Stimulated activated CD4-positive, alpha-beta T cell treated with anti-CD3 and anti-CD28 coated beads, Interleukin-4, amount 100 ng/mL, for 1 hour (primary cell): ENCODE measurements at places on chromosomes 12 and 14.

GRCh38 chr14:96849733-96850132 is 52.6 kb downstream of the VRK1 start:
- DNase-seq: no peak

DNA sequence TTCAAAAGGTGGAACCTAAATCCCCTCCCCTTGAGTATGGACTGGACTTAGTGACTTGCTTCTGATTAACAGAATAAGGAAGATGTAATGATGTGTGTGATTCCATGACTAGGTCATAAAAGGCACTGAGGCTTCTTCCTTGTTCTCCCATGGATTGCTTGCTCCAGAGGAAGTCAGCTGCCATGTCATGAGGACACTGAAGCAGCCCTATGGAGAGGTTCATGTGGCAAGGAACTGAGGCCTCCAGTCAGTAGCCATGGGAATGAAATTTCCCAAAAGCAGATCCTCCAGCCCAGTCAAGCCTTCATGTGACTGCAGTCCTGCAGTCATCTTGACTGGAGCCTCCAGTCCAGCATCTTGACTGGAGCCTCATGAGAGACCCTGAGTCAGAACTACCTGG is 10.7 kb downstream of the TMBIM4 start:
- DNase-seq: no peak

- DNase-seq: no peak
Observed at GRCh38 chr12:64265839-64266238, 43.7 kb upstream of the KICS2 start.

DNA sequence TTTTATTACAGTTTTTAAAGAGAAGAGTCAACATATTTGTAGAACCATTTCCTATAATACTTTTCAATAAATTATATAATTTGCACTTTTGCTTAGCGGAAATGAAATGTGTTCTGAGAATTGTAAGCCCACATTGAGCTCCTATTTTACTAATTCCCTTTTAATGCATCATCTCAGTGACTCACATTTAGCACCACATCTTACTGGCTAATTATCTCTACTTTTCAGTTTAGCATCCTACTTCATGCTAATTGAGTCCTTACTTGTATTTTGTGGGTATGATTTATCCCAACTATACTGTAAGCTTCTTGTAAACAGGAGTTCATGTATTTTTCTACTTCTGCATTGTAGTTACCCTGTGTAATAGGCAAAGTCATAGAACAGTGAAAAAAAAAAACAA is 67.5 kb downstream of the TMX1 start:
- DNase-seq: no peak

DNA sequence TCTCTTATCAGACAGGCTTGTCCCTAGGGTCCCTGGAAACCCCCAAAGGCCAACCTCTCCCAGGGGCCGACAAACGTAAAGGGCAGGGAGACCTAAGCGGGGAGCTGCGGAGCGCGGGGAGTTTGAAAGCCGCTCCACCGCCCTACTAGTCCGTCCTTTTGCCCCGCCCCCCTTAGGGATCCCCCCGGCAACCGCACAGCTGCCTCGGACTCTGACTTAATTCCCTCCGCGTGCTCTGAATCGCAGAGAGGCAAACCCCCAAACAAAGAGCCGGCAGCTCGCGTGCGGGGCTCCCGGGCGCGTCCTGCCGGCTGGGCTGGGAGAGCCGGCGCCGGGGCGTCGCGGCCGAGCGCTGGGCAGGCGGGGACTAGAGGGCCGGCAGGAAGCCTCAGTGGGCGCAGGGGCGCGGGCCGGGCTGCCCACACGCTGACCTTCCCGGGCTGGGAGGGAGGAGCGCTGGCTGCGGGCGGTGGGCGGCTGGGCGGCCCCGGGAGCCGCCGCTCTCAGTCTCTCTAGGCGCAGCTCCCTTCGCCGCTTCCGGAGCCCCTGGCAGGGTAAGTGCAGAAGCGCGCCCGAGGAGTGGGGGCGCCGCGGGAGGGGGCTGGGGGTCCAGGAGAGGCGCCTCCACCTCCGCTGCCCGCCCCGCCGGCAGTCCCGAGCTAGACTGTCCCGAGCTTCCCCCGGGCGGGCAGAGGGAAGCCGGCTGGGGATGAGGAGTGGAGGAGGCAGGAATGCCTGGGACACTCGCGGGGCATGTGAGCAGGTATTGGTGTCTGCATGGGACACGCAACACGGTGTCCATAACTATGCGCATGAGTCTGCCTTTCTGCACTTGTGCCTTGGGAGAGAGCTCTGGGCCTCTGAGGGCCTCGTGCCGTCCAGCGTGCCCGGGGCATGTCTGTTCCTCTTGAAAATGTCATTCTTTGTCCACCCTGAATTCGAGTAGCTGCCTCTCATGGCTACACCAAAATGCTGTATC is at the start of gene TSPAN11:
Gene TSPAN11, plus strand, starts transcription at position 506 of the 979 bp plus-strand sequence. CDS start 27,244 bp downstream, outside the sequence.
- DNase-seq: no peak

DNA sequence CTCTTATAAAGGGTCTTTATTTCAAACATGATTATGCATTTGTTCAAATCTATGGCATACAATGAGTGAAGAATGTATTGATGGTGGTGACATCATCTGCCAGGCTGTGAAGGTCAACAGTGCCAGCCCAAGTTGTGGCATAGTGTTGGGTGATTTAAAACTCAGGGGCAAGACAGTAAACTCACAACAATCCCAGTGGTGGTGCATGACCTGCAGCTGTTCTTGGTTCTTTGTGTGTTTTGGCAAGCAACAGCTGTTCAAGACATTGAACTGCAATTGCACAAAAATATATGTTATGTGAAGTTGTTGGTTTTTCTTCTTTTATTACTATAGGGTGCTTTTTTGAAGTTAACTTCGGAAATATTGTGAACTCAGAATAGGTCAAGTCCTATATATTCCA is 851.6 kb downstream of the NRXN3 start:
- no peak for DNase-seq

DNA sequence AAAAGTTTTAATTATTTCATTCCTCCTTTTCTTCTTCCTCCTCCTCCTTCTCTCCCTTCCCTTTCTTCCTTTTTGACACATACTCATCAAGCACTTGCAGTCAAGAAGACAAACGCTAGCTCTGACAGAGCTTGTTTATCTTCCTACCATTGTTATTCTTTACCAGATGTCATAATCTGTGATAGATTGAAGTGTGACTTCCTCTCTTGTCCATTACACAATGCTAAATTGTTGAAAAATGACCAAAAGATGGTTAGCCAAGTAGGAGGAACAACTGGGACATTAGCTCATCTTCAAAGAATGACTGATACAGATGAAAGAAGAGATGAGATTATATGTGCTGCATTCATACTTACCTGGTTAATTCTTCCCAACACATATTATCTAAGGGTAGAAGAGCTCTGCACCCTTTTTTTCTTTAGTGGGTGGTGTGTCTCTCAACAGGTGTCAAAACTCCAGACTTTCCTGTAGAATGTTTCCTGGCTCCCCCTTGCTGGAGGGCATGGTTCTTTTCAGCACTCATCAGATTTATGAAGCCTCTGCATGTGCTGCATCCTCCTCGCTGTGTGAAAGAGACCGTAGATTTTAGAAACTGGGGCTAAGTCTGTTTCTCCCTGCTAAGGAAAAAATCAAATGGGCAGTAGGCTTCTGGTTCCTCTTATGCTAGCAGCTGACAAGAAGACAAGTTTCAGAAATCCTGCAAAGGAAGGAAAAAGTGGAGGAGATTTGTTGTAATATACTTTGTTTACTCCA is 147.1 kb downstream of the TMX1 start:
- DNase-seq: no peak

DNA sequence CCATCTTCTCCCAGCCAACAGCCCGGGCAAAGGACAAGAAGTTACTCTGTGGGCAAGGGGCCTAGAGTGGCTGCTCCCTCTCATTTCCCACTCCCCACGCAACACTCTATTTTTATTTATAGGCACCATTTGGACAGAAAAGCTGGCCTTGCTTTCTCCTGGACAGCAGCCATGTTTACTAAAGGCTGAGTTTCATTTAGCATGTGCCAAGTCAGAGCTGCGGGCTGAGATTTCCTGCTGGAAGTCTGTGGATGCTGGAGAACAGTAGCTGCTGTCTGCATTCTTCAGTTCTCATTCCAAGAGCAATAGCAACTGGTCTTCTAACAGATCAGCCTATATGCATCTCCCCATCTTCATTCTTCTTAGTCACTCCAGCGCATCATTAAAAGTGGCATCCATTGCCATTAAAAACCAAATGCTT is 8.3 kb downstream of the COL2A1 start:
- DNase-seq: no peak

- DNase-seq: no peak
Observed at GRCh38 chr14:61712137-61712536, 16.8 kb downstream of the HIF1A start.

GRCh38 chr12:5479761-5480160 is 47.9 kb downstream of the NTF3 start:
- DNase-seq: no peak

GRCh38 chr12:103561174-103561573 is 25.9 kb upstream of the STAB2 start:
- no peak for DNase-seq

DNA sequence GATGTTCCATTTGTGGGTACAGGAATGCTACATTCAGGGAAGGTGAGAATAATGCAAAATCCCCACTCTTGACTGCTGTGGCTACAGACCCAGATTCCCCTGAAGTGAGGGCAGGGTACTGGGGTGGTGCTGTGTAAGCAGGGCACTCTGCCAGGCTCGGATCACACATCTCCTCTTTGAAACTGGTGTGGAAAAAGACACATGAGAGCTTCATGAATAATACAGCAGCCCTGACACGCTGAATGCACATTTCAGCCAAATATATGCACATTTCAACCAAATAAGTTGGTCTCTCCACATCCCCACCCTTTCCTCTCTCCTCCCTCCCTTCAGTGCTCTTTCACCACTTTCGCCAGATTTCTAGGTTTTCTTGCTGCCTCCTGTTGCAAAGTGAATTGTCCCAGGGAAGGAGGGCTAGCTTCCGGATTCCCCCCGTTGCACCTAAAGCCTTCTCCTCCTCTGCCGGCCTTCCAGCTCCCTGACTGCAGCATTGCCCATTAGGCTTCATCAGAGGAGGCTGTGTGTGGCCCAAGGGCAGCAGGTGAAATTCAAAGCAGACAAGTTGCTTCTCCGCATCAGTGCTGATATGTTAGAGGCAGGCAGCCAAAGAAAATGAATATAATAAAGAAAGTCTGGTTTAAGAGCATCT is 118.2 kb upstream of the TMCC3 start:
- DNase-seq: no peak

GRCh38 chr12:1077036-1077803 is 86.2 kb downstream of the ERC1 start:
- DNase-seq: no peak

- DNase-seq: no peak
Observed at GRCh38 chr12:44031472-44032185, 195.7 kb downstream of the TMEM117 start.

- DNase-seq: no peak
Observed at GRCh38 chr12:68776976-68777610, 30.9 kb upstream of the MDM2 start.

- DNase-seq: no peak
Observed at GRCh38 chr12:103833095-103833775, 7.8 kb downstream of the NT5DC3 start.

DNA sequence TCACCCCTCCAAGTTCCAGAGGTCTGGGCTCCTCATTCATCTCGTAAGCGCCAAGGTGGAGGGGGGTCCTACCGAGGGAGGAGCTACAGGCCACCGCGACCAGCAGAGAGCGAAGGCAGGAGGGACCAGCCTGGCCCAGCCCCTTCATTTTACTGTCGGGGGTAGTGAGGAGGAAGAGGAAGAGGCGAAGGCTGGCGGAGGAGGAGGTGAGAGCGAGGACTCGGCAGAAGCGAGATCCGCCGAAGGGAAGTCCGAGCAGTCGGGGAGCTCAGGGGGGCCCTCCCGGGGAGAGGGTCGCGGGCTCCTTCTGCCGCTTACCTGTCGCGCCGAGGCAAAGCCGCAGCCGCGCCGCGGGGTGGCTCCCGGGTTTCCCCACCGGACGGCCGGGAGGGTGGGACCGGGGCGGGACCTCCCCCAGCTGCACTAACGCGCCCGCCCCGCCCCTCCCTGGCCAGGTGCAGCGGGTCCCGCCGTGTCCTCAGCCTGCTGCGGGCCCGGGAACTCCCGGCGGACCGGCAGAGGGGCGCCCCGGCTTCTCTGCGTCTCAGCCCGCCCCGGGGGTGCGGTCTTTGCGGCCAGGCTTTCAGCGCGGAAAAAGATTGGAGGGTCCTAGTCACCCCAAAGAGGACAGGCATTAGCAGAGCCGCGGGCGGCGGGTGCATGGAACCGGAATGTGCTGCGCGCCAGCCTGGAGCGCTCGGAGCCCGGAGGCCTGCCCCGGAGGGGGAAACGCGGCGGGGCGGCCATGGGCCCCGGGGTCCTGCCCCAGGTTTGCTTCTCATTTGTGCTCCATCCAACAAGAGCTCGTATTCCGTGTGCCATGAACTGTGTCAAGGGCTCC is at the start of gene GALNT6:
Gene GALNT6, minus strand, starts transcription at position 124 of the 841 bp plus-strand sequence. CDS start 11,625 bp downstream, outside the sequence.
- DNase-seq: peak; percentile 76

DNA sequence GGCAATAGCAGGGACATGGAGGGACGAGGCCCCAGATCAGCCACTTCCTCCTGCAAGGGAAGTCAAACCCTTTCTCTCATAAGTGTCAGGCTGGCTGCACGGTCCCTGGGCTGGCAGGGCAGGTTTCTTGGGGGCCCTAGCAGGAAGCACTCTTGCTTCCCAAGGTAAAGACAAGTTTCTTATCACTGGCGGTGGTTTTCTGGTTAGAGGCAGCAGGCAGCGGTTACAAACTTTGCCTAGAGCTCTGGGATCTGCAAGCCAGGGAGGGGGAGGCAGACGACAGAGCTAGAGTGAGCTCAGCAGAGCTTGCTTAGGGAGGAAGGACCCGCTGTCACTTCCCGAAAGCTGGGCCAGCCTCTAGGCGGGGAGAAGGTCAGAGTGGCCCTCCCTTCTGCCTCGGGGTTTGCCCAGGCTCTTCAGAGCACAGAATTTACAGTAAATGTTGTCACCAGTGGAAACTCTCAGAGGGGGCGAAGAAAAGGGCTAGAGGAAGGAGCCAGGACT is 20.4 kb downstream of the BATF start:
- DNase-seq: peak; percentile 84

DNA sequence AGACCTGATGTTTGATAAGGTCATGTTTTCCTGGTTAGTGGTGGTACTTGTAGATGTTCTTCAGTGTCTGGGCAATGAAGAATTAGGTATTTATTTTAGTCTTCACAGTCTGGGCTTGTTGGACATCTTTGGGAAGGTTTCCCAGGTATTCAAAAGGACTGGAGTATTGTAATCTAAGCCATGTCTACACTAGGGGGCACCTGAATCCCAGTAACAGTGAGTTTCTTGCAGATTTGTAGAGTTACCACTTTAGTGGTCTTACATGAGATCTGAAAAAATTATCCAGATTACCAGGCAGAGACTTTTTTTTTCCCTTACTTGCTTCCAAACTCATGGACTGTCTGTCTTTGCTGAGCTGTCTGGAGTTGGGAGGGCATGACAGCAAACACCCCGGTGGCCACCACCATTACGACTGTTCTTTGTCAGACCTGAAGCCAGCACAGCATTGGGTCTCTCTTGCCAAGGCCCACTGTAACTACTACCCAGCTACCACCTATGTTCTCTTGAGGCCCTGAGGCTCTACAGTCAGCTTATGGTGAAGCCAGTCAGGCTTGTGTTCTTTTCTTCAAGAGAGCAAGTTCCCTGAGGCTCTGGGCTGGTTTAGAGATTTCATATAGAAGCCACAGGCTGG is 820.7 kb upstream of the FBXO33 start:
- no peak for DNase-seq

- DNase-seq: no peak
Observed at GRCh38 chr12:105352940-105353635, 22.6 kb downstream of the C12orf75 start.

GRCh38 chr12:21172079-21172478 is 41.1 kb downstream of the SLCO1B1 start:
- DNase-seq: no peak

- DNase-seq: no peak
Observed at GRCh38 chr12:100743060-100743459, 51.5 kb upstream of the ANO4 start.

- DNase-seq: no peak
Observed at GRCh38 chr12:88643685-88644084, 63.4 kb upstream of the KITLG start.
